Activated CD8-positive, alpha-beta T cell treated with anti-CD3 and anti-CD28 coated beads for 36 hours (primary cell): ENCODE measurements at places on chromosomes 5 and 9.

DNA sequence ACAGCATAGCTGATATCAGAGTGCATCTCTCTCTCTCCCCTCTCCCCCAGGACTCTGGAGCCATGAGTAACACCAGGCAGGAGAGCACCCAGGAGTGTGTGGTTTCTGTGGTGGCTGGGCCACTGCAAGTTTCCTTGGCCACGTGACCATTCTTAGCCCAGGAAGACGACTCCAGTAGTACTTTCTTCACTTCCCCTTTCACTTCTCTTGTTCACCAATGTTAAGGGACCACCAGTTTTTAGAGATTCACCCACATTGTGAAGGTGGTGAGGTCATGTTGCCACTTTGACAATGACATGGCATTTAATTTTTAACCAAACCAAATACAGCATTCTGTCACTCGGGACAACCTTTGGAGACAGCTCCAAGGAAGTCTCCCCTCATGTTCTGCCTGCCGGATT lies 17.9 kb upstream of the DAPK1 start:
- DNase-seq, result no peak

DNA sequence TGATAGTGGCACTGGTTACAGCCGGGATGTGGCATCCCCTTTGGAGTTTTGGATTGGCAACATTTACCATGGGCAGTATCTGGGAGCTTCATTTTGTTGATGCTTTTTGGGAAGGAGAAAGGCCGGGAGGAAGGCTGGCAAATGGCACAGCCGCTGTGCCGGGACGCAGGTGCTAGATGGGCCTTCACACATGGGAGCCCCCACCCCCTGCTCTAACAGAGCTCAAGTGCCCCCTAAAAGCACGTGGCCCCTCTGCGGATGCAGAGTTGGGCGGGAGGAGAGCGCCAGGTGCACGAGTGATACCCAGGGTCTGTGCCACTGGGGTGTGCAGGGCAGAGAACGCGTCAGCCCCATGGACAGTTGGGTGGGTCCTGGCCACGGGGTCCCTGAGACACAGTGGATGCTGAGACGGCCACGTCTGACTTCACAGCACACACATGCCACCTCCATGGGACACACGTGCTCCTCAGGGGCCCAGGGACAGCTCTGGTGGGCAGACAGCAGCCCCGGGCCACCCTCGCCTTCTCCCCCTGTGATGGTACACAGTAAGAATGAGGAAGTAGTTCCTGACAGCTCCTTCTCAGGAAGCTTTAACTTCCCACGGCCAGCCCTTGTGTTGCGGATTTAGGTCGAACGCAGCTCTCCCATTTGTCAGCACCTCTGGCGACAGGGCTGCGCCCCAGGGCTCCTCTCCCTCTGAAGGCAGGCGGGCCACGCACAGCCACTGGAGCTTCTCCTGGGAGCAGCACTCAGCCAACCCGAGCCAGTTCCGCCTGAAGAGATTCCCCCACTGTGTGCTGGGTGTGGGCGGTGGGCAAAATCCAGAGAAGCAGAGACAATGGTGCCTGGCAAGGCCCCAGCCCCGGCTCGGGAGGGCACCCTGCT lies 10.8 kb downstream of the SLC9A3 start:
- DNase-seq, result no peak

DNA sequence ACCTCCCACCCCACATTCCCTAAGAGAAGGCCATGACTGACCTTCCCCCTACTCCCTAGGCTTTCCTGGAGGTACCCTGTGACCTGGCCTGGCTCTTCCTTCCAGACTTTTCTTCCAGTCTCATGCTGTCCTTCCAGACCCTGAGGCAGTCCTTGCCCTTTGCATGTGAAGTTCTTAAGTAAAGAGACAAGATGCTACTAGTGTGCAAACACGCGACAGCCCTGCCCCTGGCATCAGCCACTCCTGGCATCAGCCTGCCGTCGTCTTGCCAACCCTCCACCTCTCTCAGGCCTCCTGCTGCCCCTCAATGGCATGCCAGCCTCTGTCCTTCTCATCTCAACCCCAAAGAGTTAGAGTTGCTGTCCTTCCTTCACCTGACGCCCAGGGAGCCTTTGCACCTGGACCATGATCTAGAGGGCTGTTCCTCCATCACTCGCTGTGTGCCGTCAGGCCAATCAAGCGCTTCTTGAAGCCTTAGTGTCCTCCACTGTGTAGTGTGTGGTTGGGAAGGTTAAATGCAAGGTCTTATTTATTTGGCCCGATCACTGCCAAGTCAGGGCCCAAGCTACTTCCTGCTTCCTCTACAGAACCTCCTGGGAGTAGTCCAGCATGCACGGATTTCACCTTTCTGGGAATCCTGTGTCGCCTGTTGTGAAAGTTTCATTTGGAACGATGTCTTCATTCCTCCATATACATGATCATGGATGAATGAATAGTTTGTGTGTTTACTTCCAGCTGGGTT lies 61.9 kb downstream of the WWC1 start:
- no peak for DNase-seq

- no peak for DNase-seq
These were observed 1.0 kb upstream of the EFNA5 start for GRCh38 chr5:107671742-107672210.

- no peak for DNase-seq
These were observed 42.1 kb upstream of the ELOVL7 start for GRCh38 chr5:60886158-60886557.

GRCh38 chr9:110249603-110250002 lies 6.7 kb downstream of the TXN start:
- no peak for DNase-seq

DNA sequence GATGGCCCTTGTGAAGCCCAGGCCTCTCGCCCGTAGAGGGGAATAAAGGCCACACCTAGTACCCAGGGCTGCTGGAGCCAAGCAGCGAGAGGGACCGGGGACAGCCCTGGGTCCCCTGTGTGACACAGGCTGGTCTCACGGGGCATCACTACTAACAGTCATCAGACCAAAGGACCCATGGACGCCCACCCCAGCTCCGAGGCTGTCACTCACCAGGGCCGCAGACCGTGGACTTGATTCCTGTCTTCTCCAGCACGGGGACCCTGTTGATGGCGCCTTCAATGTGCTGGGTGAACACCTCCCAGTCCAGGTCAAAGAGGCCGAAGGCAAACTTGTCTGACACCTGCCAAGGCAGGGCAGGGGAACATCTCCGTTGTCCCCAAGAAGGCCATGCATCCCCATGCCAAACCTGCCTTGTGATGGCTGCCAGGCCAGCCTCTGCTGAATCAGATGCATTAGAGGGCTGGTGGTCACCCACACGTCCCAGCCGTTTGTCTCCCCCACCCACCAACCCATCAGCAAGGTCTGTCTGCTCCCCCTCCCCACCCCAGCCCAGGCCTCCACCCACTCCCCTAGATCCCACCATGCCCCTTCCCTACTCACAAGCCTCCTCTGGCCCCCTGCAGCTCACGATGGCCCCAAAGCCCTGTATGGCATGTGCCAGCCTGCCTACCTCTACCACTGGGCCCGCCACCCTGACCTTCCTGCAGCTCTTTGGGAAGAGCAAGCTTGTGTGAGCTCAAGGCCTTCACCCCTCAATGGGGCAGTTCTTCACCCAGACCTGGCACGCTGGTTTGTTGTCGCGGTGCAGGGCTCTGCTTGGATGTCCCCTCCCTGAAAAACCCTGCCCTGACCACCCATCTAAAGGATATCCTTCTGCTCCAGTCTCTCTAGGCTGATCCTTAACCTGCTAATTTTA lies 20.8 kb downstream of the SARDH start:
- no peak for DNase-seq

DNA sequence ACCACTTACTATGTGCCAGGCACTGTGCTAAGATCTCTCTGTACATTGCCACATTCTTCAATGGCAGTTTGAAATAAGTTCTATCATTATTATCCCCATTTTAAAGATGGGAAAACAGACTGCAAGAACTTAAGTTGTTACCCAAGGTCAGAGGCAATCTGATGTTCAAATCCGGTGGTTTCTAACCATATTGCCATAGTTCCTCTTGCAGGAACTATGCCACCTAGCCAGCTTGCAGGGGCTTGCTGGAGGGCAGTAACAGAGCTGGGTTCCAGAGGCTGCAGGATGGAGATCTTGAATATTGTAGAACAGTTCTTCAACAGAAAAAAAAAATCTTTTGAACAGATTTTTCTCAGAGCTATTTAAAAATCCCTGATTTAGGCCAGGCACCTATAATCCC lies 71.8 kb upstream of the TNFAIP8 start:
- DNase-seq, result no peak

GRCh38 chr9:134461426-134461982 lies 135.2 kb downstream of the RXRA start:
- no peak for DNase-seq

DNA sequence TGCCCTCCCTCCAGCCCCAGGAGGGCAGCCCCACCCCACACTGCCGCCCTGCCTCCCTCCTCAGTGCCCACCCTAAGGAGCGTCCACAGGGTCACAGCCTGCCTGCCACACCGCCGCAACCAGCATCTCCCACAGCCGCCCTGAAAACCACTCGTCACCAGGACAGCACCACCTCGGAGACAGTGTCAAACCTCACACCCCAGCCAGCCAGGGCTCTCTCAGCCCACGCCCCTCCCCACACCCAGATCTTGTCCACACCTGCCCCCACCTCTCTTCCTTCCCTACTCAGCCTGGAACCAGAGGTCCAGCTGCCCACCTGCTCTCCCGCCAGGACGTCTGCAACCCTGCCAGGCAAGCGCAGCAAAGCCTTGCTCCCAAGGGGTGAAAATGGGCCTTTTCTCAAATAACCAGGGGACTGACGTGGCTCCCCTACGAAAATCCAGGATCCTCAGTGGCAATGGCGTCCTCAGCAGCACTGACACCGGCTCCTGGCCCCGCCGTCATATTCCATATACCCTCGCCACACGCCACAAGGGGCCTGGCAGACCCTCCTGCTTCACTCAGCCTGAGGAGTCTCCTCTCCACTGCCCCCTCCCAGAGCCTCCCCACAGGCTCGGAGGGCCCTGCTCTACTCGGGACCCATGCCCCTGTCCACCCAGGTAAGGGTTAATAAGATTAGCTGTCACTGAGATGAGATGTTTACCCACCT lies 71.0 kb upstream of the ADAMTS2 start:
- DNase-seq, result no peak
